ENCODE measurements at places on chromosomes 6 and 20. TPM values are rescaled to one million over a fixed set of nuclear protein-coding genes. Genes with fewer than 3 reads are reported as not detected.

DNA sequence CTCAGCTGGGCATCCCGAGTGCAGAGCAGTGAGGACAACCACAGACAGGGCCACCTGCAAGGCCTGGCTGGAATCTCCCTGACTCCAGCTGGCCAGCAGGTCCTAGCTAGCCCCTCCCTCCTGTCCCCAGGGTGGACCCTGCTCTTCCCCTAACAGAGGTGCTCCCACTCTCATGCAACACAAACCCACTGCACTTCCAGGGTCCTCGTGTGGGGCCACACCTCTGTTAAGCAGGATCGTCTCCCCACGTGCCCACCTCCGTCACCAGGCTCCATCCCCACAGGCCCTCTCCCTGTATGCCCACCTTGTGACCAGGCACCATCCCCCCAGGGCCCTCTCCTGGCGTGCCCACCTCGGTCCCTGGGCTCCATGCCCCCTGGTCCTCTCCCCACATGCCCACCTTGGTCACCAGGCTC is 17.3 kb downstream of the TAF4 start:
- peak; percentile 50 for DNase-seq

GRCh38 chr6:161890832-161891297 is 617.0 kb upstream of the AGPAT4 start:
- DNase-seq, result no peak

GRCh38 chr20:64083378-64083803 is 807 bp downstream of the LKAAEAR1 start:
- peak; percentile 92 for DNase-seq

GRCh38 chr6:157961832-157962575 is 19.7 kb upstream of the SYNJ2 start:
- no peak for DNase-seq

DNA sequence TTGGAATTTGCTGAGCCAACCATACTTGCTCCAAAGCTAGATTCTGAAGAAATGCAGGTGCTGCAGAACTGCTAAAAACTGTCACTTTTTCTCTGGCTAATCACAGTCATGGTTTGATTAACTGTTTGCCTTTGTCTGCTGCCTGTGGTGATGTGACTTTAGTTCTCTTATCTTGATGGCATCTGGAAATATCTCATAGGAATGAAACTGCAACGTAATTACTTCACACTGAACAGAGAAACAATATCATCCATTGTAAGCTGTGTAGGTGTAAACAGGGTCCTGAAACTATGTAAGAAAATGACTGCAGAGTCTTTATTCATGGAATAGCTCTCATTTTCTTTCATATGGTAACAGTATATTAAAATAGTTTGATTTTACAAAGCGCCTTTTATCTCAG is 721.9 kb upstream of the HS3ST5 start:
- no peak for DNase-seq

SLC17A2 gene
- not detected for total RNA-seq

DNA sequence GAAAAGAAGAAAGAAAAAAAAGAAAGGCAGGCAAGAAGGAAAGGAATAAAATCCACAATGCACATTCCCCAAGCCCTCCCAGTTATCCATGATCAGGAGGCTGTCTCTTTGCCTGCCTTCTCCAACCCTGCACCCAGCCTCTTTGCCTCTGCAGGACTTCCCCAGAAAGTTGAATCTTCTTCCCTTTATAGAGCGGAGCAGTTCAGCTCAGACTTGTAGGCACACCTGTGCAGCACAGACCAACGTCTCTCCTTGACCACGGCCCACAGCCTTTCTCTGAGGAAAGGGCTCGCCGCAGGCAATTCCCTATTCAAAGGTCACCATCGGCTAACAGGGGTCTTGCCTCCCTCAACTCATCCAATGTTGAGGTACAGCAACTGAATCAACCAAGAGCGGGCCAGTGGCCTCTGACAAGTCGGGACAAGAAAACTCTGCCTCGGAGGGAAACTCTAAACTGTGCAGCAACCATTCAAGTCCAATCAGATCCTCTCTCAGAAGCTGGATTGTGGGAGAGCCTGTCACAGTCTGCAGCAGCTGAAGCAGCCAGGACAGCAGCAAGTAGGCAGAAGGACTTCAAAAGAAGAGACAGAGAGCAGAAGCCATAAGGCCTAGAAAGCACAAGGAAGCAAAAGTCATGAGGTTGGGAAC is 529.2 kb upstream of the JARID2 start:
- DNase-seq, result no peak

DNA sequence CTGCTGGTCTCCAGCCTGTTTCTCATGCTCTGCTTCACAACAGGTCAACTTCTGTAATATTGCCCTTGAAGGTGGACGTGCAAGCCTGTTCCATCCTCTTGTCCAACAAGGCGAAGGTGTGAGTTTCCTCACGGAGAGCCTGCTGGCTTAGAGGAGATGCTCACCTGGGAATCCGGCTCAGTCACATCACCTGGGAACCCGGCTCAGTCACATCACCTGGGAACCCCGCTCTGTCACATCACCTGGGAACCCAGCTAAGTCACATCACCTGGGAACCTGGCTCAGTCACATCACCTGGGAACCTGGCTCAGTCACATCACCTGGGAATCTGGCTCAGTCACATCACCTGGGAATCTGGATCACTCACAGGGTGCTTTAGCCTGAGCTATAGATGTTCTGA is 230.1 kb downstream of the ERMARD start:
- DNase-seq, result peak; percentile 55

DNA sequence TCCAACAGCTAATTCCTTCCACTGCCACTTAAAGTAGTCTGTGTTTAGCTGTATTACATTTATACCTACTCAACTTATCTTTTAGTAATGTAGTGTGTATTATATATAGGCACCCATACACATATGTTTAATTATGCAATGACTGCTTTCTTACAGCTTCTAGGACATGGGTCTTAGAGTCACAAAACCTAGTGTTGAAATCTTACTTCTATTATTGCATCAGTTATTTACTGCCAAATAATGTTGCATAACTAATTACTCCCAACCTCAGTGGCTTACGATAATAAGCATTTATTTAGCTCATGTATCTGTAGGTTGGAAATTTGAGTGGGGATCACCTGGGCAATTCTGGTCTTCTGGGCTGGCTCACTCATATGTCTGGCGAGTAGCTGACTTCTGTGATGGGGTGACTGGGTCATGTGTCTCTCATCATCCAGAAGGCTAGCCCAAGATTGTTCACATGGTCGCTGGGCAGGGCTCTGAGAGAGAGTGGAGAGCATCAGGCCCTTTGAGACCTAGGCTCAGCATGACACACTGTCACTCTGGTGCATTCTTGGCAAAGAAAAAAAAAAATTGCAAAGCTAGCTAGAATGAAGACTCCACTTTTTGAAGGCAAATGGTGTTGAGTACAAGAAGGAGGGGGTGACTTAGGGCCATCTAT is 187.0 kb downstream of the PLCB1 start:
- no peak for DNase-seq

GRCh38 chr6:7906741-7907140 is 3.8 kb downstream of the TXNDC5 start:
- no peak for DNase-seq

- peak; percentile 94 for DNase-seq
Measured at GRCh38 chr6:3013486-3013885, 13.8 kb downstream of the NQO2 start.

GRCh38 chr6:116895935-116896334 is 18.9 kb downstream of the RFX6 start:
- DNase-seq, result no peak

DNA sequence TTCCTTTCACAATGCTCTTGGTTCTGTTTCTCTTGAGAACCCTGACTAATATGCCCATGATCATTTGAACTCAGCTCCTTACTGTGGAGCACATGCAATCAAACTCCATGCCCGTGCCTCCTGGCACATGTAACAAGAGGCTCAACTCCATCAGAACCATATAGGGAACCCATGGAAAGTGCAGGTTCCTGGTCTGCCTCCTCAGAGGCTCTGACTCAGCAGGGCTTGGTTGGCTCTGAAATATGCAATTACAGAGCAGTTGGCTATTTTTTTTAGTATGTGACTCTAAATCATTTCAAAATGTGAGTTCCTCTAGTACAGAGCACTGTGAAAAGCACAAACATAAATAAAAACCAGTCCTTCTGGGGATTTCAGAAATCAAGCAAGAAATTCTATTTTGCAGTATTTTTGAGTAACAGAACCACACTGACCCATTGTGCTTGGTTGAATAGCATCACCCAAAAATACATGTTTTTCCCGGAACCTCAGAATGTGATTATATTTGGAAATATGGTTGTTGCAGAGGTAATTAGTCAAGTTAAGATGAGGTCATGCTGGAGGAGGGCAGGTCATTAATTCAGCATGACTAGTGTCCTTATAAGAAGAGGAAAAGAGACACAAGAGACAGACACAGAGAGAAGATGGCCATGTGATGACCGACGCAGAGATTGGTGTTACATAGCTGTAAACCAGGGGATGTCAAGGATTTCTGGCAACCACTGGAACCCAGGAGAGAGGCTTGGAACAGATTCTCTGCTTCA is 13.2 kb upstream of the MAP3K4 start:
- DNase-seq, result no peak

DNA sequence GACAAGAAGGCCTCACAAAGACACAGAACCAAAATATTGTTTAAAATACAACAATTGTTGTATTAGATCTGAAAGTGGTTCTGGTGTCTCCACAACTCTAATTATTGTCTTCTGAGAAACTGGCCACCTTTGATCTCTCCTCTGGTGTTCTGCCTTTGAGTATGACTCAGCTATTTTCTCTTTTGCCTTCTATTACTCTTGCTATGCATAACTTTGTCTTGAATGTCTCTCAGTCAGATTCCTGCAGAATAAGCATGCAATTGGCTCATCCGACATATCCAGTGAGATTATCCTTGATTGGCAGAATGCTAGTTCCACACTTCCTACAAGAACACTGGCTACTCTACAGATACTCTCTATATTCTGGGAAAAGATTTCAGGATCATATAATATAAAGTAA is 14.3 kb upstream of the EPM2A start:
- DNase-seq, result no peak

PRELID3B gene
- total RNA-seq, result 41.4 TPM

APMAP gene
- 28.2 TPM for total RNA-seq

- DNase-seq, result no peak
Measured at GRCh38 chr6:91082311-91082832, 495.5 kb upstream of the MAP3K7 start.

- DNase-seq, result no peak
Measured at GRCh38 chr6:169101036-169101805, 152.4 kb downstream of the THBS2 start.

- no peak for DNase-seq
Measured at GRCh38 chr6:44284121-44284520, 13.9 kb downstream of the TMEM151B start.

- no peak for DNase-seq
Measured at GRCh38 chr20:21571841-21572690, 58.2 kb upstream of the NKX2-2 start.

DNA sequence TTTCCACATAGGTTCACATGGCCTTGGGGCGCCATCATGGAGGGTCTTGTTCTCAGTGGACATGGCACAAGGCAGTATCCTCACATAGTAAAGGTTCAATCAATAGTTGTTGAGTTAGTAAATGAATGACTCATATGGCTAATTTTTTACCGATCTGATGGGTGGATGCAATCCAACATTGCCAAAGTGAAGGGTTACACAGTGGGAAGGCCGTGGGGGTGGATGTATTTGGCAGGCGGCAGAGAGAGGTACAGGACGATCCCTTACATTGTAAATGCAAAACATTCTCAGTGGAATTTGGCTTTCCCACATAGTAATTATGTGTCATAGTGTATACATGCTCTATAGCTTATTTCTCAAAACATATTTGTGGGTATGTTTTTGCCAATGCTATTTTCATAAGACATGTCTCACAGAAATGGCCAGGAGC is 21.0 kb upstream of the PDE7B start:
- DNase-seq, result no peak

GRCh38 chr20:57743450-57744095 is 33.8 kb upstream of the PMEPA1 start:
- DNase-seq, result no peak

DNA sequence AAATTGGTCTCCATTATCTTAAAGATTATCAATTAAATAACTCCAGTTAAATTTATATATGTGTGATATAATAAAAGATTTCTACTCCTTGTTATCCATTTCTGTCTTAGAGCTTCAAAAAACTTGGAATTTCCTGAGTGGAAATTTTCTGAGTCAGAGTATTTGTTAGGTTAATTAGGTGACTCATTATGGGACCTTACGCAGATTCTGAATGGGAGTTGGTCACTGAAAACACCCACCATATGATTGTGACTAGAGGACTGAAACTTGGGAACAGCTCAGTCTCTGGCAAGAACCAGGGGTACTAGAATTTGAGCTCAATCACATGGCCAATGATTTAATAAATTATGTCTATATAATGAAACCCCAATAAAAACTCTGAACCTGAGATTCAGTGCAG is 125.4 kb upstream of the HMGCLL1 start:
- DNase-seq, result no peak

- no peak for DNase-seq
Measured at GRCh38 chr6:16728513-16729182, 32.6 kb downstream of the ATXN1 start.

GRCh38 chr20:5297280-5298004 is 19.3 kb downstream of the PROKR2 start:
- no peak for DNase-seq

AGPAT4 gene
- total RNA-seq, result 1.6 TPM

GRCh38 chr20:6746901-6747609 is 20.4 kb upstream of the BMP2 start:
- DNase-seq, result no peak

DNA sequence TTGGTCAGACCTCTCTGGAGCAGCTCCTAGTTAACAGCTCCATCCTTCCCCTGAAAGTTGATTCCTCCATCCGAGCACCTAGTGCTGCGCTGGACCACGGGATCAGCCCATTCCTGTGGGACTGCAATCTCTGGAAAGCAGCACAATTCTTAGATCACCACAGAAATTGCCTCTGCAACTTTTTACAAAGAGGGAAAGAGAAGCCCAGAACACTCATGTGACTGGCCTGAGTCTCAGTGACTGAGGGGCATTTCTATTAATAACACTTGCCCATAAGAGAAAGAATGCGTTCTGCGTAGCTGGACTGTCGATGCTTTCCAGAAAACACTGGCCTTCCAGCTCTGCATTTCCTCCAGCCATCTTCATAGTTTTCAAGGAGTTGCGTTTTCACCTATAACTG is 18.3 kb downstream of the MPC1 start:
- DNase-seq, result peak; percentile 76

DNA sequence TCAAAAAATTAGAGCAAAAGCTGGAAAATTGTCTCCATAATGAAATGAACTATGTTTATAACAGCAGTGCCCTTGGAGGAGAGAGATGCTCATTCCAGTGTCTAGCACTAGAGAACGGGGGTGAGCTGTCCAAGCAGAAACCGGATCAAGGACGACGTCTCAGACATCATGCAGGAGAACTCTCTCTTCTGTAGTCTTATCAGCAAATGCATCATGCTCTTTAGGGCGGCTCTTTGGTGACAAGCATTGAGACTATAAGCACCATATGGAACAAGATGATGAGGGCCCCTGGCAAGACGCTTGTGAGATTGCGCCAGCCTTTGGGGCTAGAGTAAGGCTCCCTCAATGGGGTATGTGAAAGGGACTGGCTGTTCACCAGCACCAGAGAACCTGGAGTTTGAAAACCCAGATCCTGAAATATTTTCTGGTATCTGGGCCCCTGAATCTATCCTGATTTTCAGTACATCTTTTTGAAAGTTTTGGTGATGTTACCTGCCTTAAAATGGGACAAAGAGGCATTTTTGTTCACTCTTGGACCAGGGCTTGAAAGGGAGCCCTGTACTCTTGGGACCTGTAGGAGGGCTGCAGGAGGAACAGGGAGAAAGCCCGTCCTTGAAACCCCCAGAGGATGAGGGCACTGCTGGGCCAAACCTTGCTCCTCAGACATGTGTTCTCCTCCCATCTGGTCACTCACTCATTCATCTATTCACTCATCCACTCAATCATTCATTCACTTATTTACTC is 127.6 kb downstream of the TTLL2 start:
- DNase-seq, result no peak

RALGAPB gene
- 27.6 TPM for total RNA-seq

All from cardiac septum (tissue), 1 donor.